ENCODE measurements at places on chromosomes 3 and 15.
A peak's percentile ranks its signal among the peaks of the same experiment; 100 is the strongest.

- no peak for DNase-seq
Observed at GRCh38 chr15:89628301-89628700, 27.0 kb downstream of the KIF7 start.

DNA sequence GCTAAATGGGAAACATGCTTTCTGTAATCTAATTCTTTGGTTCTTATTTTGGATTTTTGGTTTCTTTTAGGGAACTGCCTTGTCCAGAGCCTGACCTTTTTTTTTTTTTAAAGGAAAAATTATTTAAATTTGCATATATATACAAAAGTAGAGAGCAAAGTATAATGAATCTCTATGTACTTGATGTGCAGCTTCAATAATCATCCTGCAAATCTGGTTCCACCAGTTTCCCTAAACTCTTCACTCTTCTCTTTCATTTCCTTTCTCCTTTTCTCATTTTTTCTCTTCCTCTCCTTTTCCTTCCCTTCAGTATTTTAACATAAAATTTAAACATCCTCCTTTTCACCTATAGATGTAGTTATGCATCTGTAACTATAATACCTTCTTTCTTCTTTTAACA is 82.5 kb downstream of the USP13 start:
- no peak for DNase-seq

DNA sequence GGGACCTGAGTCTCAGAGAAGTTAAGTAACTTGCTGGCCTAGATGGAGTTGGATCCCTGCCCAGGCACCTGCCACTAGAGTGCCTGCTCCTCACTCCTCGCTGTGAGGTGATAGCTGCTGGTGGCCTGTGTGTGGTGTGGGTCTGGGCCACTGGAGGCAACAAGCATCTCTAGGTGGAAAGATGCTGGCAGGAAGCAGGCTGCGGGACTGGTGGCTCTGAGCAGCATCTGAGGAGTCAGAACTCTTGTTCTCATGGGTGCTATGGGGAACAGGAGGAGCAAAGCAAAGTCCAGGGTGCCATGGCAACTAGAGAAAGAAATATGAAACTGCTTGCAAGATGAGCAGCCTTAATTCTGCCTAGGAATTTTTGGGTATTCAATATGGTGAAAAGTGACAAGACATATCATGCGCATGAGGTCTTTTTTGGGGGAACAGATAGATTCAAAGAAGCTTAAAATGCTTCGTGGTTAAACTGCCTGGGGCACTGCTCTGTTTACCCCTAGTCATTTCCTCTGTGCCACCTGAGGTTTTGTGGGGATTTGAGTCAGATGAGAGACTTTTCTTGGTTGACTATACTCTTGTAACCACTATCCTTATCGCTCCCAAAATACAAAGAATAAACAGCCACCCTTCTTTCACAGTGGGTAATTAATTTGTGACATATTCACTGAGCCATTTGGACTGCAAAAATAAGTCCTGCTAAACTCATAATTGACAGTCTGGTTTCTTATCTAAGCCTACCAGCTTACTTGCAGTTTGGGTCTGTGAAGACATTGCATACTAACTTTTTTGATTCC is 50.3 kb downstream of the MED12L start:
- no peak for DNase-seq

- DNase-seq = peak; percentile 11
Observed at GRCh38 chr3:94269763-94270162, 206.9 kb downstream of the NSUN3 start.

DNA sequence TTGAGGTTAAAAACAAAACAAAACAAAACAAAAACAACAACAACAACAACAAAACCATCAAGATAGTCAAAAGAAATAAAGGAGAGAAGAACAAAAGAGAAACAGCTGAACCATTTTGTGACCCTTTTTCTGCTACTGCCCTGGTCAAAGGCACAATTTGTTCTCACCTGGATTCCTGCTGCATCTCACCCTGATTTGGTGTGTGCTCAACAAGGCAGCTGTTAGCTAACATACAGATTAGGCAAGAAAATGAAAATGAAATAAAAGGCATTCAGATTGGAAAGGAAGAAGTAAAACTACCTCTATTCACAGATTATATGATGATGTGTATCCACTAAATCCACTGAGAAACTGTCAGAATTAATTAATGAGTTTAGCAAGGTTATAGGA is 28.7 kb upstream of the XIRP1 start:
- no peak for DNase-seq

- DNase-seq = peak; percentile 48
Observed at GRCh38 chr3:69999140-70000027, at the start of gene SAMMSON. SAMMSON (plus strand) TSS chr3:69999733.

- no peak for DNase-seq
Observed at GRCh38 chr15:70435872-70436271, 327.5 kb downstream of the UACA start.

- DNase-seq = no peak
Observed at GRCh38 chr3:10381336-10381735, 60.4 kb upstream of the SEC13 start.
